Stimulated activated CD4-positive, alpha-beta T cell treated with anti-CD3 and anti-CD28 coated beads, Interleukin-1b, Interleukin-23, amount 100 ng/mL, for 1 hour (primary cell): ENCODE measurements at places on chromosomes 12 and 14.

DNA sequence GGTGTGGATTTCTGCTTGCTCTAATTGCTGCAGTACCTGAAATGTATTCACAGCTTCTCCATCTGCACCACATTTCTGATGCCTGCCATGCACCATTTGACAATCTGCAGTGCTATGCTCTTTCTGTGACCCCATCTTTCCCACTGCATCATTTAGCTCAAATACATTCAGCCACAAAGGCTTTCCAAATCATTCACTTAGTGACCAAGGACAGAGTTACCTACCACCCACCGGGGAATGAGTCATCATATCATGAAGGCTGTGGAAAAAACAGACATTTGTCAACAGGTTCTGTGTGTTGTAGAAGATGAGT lies 465.5 kb upstream of the ATP2B1 start:
- DNase-seq: no peak

GRCh38 chr12:6367969-6368892 lies 7.1 kb downstream of the SCNN1A start:
- no peak for DNase-seq

- no peak for DNase-seq
Measured at GRCh38 chr12:116640281-116640680, 81.1 kb downstream of the MAP1LC3B2 start.

DNA sequence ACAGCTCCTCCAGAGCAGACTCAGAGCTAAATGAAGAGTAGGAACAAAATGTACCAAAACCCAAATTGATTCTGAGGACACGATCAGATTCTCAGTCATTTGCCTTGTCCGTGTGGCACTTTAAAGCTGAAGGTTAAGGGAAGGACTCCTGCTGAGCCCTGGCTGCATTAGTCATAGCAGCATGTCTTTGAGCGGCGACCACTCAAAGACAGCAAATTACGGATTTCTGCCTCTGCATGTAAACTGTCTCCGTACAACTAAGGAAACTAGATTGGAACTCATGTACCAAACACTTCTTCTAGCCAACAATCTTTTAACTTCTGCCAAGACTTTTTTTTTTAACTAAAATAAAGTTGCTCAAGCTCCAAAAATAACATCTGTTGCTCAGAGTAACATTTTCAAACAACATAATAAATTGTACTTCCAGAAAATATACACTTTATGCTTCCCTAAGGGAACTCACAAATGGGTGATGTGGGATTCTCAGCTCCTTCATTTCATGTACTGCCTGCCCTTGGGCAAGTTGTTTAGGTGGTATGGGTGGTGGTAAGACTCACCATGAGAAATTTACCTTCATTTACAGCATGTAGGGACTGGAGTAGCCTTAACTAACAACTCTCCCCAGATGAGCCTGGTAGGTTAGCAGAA lies 56.1 kb downstream of the RERG start:
- no peak for DNase-seq

DNA sequence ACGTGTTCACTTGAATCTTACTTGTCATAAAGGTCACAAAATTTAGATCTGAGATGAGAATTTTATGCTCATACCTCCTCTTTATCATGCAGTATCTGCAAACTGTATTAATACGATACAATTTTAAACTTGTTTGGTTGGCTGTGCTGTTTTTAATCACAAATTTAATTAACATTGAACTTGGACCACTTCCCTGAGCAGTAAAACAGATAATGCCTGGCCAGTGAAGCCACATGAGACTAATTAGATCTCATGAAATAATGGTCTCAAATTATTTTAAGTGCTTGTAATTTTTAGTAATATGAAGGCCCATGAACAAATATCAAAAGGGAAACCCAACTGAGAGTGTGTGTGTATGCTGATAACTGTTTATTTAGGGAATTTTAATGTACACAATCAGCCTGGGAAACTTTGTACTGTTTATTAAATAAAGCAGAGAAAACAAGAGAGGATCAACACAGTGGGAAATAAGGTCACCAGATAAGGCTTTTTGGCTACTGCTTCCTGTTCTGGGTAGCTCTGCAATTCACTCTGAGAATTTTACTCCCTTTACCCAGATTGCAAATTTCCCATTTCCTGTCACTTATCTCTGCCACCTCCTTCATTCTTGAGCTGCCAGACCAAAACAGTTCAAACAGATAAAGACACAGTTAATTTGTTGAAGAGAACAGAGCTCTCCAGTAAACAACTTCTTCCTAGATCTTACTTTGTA lies 61.6 kb upstream of the GNPNAT1 start:
- no peak for DNase-seq

GRCh38 chr14:72444701-72445100 lies 449.2 kb downstream of the DPF3 start:
- DNase-seq: no peak

DNA sequence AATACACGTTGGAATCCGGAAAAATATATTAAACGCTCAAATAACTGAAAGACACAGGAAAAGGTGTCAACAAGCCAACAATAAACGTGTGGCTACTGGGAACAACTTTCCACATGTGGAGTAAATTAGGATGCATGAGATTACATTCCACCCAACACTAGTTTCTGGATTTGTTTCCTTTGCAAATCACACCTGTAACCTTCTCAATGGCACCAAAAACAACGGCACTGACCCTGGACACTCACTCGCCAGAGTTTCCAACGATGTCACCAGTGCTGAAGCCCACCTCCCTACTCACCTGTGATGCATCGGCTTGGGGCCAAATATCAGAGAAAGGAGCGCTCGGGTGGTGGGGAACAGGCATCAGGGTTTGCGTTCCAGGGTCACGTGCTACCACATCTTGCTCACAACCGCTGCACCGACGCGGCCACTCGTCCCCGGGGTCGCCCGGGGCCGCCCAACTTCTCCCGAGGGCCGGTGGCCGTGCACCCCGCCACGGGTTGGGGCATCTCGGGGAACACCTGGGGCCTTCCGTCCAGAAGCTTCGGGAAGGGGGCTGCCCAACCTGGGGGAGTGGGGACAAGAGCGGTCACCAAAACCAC lies 629 bp downstream of the PRDM4 start:
- no peak for DNase-seq

DNA sequence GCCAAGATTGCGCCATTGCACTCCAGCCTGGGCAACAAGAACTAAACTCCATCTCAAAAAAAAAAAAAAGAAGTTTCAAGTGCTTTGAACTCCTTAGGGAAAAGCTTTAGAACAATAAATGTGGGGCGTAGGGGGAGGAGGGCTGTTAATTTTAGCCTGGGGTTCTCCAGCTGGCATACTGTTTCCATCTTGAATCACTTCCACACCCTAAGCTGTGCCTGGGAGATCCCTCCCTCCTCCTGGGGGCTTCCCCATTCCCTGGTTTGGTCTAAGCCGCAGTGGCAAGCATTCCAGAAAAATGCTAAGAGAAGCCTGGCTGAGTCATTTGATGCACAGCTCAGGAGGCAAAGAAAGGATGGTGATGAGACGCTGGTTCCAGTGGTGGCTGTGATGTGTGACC lies 2.3 kb upstream of the ZNF384 start:
- DNase-seq: no peak

GRCh38 chr12:25368557-25368956 lies 117.8 kb upstream of the KRAS start:
- DNase-seq: no peak

- DNase-seq: no peak
Measured at GRCh38 chr12:53102883-53103807, at the start of gene SOAT2. Gene SOAT2 (plus strand): TSS chr12:53103486. CDS start chr12:53103578, 92 bp downstream.

DNA sequence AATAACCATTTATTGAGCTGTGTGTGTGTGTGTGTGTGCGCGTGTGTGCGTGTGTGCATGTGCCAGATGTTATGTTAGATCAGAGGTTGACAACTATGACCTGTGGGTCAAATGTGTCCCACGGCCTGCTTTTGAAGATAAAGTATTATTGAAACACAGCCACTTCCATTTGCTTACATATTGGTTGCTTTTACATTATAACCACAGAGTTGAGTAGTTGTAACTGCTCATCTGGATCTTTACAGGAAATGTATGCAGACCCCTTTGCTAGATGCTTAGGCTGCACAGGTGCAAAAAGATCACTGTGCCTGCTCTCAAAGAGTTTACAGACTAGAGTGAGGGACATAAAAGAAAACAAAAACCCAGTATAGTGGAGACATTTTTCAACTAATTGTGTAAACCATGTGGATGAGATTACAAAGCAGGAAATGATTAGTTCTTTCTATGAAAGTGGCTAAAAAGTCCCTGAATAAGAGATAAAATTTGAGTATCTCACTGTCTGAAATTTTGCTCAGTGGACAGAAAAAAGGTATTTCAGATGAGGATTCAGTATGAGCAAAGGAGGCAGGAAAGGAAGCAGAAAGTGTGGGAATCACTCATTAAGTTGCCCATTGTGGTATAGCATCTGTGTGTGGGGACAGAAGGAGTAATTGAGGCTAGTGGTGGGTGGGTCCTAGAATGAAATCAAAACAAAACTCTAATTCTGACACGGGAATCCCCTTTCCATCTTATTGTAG lies 188.4 kb downstream of the PAH start:
- DNase-seq: no peak

DNA sequence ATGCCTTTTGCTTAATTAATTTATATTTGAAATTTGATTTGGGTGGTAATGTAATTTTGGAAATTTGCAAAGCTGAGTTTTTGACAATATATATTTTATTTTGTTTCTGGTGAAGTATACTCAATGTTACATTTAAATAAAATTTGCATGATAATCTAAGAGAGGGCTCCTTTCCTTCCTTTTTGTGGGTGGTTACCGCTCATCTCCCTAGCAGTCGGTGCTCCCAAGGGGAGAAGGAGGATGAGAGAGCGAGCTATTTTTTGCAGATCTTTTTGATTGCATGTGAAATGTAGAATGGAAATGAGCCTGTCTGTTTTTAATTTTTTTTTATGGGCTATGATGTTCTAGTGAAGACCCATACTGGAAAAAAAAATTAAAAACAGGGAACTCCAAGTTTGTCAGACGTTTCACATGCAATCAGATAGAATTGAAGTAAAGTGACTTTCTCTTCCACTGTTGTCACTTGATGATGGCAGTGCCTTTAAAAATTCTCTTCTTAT lies 39.8 kb downstream of the MSRB3 start:
- no peak for DNase-seq

GRCh38 chr14:68423686-68424085 lies 369.2 kb downstream of the ZFP36L1 start:
- DNase-seq: no peak

- DNase-seq: no peak
Measured at GRCh38 chr14:79890527-79890926, 320.8 kb downstream of the DIO2 start.

GRCh38 chr14:62763951-62764350 lies 281.3 kb downstream of the KCNH5 start:
- no peak for DNase-seq

DNA sequence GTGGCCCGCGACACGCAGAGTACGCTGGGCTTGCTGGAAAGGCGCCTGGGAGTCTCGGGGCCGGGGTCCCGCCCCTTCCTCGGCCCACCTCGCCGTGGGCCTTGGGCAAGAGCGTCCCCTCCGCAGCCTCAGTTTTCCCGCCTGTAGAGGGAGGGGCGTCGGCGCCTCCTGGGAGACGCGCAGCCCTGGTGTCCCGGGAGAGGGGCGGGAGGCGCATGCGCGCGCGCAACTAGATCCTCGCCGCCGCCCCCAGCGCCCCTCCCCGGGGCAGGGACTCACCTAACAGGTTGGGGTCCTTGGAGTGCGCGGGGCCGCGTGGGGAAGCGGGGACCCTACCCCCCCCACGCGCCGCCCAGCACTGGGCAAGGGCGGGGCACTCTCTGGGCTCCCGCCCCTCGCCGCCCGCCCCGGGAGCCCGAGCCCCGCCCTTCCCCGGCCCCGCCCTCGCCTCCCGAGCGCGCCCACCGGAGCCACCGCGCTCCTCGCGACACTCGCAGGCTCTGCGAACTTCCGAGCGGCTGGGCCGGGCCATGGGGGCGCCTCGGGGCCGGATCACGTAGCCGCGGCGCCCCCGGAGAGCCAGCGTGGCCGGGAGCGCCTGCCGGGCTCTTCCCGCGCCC lies at the start of gene KIF26A:
Gene KIF26A, plus strand, starts transcription at position 490 of the 620 bp plus-strand sequence. CDS start 136 bp downstream, outside the sequence.
- no peak for DNase-seq

GRCh38 chr12:122474324-122474716 lies 26.4 kb downstream of the ZCCHC8 start:
- no peak for DNase-seq
